Activated CD4-positive, alpha-beta T cell treated with anti-CD3 and anti-CD28 coated beads, Interleukin-2, Interleukin-6, amounts not matched to agents 100 ng/mL and 50 ng/mL, durations not matched to agents 16 hours and 8 hours (primary cell): ENCODE measurements at places on chromosomes 4 and X.
A peak's percentile ranks its signal among the peaks of the same experiment; 100 is the strongest.

DNA sequence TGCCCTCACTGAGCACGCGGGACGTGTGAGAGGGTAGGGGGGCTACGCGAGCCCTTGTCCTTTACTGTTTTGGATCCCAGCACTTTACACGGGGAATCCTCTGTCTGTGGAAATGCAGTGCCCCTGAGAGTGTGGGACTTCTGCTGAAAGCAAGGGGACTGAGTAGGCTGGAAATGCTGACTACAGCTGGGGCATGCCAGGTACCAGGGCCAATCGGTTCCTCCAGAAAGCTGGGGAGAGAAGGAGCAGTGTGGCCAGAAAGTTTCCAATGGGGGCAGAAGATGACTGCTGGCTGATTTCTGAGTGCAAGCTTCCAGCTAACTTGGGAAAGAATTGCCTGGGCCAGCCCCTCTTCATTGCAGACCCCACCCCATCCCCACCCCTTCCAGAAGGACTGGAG, 1.5 kb downstream of the NHSL2 start:
- no peak for DNase-seq

GRCh38 chrX:18173494-18174180, 47.0 kb downstream of the BEND2 start:
- DNase-seq: no peak

DNA sequence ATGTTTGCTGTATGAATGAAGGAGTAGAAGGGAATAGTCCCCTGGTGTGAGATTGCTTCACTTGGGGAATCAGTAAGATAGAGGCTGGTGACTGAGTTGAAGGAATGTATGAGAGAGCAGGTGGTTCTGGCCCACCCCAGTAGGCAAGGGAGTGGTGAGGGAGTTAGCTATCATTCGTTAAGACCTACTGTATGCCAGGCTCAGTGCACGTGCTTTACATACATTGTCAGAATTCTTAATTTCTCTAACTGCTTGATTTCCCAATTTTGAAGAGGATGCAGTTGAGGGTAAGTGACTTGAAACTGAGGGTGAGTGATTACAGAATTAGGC, 700 bp downstream of the VMA21 start:
- peak; percentile 12 for DNase-seq

DNA sequence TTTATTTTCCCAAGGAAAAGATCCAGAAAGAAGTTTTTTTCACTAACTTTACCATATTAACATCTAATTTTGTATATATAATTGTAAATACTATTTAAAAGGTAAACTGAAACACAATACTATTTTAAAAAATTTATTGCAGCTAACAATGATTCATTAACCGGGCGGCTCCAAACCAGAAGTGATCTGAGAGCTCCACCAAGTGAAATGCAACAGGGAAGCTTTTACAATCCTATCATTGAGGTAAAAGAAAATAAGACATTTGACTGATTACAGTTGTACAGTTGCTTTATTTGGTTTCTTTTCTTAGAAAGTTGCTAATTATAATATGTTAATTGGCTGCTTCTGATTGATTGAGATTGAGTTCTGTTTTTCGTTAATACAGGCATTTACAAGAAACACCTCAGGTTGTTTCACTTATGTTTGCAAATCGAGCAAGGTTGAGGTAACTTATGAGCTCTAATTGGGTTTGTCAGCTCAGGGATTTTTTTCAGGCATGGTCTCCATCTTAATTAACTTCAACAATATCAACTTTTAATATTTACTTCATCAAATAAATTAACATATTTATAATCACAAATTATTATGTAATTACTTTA, 220.2 kb upstream of the UGT8 start:
- DNase-seq: no peak

- DNase-seq: no peak
These were observed 3.1 kb upstream of the TSPAN5 start for GRCh38 chr4:98661371-98662054.

GRCh38 chrX:36898301-36898700, 109.9 kb upstream of the FAM47C start:
- DNase-seq: peak; percentile 14

GRCh38 chrX:140480765-140481164, 24.1 kb downstream of the SOX3 start:
- no peak for DNase-seq
